ENCODE measurements at places on chromosomes 5 and 9.

DNA sequence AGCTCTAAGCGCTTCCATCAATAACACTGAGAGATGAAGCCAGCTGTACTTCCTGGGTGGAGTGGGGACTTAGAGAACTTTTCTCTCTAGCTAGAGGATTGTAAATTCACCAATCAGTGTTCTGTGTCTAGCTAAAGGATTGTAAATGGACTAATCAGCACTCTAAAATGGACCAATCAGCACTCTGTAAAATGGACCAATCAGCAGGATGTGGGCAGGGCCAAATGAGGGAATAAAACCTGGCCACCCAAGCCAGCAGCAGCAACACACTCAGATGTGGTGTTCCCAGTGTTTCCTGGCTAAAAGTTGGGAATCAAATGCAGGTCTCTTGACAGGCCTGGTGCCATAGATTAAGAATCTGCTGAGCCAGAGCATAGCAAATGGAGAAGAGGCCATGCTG lies 60.5 kb downstream of the ALDH7A1 start:
- DNase-seq, result no peak

DNA sequence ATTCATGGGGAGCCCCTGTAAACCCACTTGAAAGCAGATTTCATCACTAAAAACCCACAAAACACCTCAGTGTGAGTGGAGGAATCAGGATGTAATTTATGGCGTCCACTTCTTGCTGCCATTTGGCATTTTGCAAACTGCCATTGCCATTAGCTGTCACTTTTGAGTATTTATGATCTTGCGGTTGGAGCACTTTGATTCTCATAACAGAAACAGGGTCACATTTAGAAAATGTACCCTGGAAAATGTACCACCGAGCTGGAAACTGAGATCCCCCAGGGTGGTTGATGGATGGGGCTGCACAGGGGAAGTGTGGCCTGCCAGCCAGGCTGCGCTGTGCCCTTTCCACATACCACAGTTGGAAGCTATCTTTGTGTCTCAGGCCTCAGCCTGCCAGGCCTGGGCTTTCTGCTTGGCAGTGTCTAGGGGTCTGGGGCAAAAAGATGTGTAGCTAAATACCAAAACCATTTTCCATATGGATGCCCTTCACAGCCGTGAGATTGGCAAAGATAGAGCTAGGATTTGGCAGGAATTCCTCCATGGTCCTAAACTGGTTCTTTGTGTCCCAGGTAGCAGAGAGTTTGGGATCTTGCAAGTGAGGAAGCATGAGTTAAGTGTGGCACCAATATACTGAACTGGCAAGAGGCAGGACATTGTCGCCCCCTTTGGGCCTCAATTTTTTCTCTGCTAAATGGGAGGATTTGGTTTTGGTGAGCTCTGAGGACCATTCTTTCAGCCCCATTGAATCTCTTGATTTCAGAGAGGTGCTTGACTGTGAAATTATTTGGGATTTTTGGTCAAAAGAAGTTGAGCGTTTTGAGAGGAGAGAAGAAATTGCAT lies 46.2 kb downstream of the GALNT10 start:
- DNase-seq, result no peak

GRCh38 chr5:36944607-36945225 lies 68.1 kb downstream of the NIPBL start:
- DNase-seq, result peak; percentile 14

GRCh38 chr5:151093476-151093889 lies 12.6 kb upstream of the TNIP1 start:
- peak; percentile 15 for DNase-seq

- DNase-seq, result peak; percentile 5
Measured at GRCh38 chr9:20356403-20357036, 265.8 kb downstream of the MLLT3 start.

- DNase-seq, result no peak
Measured at GRCh38 chr5:122576256-122577016, 198.4 kb upstream of the SNX2 start.

DNA sequence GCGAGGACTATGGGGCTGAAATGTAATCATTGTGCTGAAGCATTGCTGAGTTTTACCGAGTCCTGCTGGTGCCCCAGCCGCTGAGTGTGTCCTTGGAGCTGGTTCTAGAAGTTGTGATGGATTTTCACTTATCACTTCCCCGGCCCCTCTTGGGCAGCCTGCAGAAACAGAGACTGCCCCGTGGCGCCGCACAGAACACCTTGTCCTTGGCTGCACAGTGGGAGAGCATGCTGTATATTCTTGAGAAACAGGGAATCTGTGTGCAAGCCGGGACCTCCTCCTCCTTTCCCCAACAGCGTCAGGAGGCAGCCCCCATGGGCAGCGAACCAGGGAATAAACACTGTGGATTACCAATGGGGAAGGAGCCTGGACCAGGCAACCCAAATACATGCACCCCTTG lies 90.6 kb upstream of the RUFY1 start:
- DNase-seq, result no peak

GRCh38 chr9:69925452-69925851 lies 104.8 kb downstream of the CFAP95 start:
- DNase-seq, result no peak

GRCh38 chr5:6674421-6674820 lies 38.8 kb upstream of the TENT4A start:
- DNase-seq, result no peak

- DNase-seq, result no peak
Measured at GRCh38 chr5:2898661-2899060, 147.2 kb upstream of the IRX2 start.

GRCh38 chr5:178330791-178331404 lies 98.3 kb upstream of the PHYKPL start:
- DNase-seq, result no peak

- DNase-seq, result peak; percentile 23
Measured at GRCh38 chr5:81165493-81166119, 67.5 kb upstream of the CKMT2 start.

DNA sequence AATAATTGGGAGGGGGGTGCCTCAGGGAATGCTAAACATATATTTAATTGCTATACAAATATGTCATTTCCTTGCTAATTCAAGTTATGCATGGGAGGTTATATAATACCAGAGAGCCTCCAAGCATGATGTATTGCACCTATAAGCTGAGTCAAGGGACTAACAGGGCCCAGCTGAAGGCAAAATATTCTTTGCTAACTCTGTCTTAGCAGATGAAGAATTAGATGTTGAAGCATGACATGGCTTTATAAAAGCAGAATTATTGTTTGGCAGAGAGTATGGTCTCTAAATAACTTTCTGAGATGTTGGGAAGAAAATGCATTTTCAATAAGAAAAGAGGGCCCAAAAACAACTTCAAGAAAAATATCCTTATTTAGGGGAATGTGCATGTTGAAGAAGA lies 60.4 kb downstream of the SGCD start:
- DNase-seq, result no peak

DNA sequence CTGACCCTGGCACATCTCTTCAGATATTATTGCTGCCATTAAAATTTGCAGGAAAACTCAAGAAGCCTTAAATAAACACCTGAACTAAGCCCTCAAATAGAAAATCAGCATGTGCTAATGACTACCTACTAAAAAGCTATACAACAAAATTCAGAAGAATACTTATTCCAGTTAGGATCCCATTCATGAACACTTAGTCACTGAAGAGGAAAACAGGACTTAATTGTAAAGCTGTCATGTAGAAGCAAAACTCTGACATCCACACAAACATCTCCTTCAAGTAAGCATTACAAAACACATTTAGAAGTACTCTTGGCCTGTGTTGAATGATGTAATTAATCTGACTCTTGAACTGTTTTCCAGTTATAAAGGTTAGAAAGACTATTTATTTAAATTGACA lies 19.9 kb downstream of the ELL2 start:
- DNase-seq, result no peak

GRCh38 chr9:38089387-38090165 lies 20.5 kb upstream of the SHB start:
- no peak for DNase-seq

DNA sequence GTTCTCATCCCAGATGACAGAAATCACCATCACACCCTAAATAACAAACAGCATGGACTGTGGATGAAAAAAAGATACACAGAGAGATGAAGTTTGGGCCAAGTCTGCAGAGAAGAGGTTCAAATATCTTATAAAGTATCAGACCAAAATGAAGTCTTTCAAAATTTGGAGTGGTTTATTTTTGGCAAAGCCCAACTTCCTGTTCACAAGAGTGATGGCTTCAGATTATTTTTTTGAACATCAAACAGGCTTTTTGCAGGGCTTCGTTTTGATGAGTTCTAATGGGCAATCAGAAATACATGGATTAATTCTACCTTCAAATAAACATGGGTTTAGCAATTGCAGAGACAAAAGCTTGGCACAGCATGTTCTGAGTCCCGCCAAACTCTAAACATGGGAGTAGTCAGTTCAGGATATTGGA lies 378.2 kb upstream of the RPS23 start:
- DNase-seq, result no peak

- DNase-seq, result no peak
Measured at GRCh38 chr5:96720408-96720807, 58.2 kb downstream of the CAST start.

DNA sequence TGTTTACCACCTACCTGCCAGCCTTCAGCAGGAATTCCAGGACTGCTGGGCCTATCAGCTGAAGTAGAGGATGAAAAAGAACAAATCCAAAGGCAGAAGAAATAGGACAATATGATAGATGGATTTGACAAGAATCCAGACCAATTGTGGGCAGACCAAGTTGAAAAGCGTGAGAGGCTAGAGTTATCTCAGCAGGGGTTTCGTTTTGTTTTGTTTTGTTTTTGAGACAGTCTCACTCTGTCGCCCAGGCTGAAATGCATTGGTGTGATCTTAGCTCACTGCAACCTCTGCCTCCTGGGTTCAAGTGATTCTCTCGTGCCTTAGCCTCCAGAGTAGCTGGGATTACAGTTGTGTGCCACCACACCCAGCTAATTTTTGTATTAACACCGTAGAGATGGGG lies 113.2 kb downstream of the PALM2AKAP2 start:
- DNase-seq, result no peak

GRCh38 chr5:10726179-10726912 lies 34.7 kb downstream of the DAP start:
- no peak for DNase-seq

GRCh38 chr5:164027738-164028137 lies 522.3 kb downstream of the MAT2B start:
- DNase-seq, result no peak

- DNase-seq, result no peak
Measured at GRCh38 chr5:62306323-62306895, 403 bp downstream of the KIF2A start.

DNA sequence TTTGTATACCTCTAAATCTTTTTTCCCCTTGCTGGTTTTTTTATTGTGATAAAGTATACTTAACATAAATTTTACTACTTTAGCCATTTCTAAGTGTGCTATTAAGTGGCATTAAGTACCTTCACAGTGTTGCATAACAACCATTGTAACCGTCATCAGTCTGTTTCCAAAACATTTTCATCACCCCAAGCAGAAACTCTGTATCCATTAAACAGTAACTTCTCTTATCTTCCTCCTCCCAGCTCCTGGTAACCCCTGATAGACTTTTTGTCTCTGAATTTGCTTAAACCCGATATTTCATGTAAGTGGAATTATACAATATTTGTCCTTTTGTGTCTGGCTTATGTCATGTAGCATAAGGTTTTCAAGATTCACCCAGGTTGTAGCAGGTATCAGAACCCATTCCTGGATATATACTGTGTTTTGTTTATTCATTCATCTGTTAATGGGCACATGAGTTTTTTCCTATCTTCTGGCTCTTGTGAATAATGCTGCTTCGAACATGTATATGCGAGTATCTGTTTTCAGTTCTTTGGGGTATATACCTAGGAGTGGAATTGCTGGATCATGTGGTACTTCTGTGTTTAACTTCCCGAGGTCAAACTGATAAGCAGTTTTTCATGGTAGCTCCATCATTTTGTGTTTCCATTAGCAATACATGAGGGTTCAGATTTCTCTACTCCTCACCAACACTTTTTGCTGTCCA lies 66.4 kb downstream of the EHMT1 start:
- DNase-seq, result no peak

GRCh38 chr9:135732569-135733257 lies 30.7 kb downstream of the KCNT1 start:
- DNase-seq, result no peak

Measured in CD8-positive, alpha-beta memory T cell (primary cell).